ENCODE measurements at places on chromosomes 1 and 21.

DNA sequence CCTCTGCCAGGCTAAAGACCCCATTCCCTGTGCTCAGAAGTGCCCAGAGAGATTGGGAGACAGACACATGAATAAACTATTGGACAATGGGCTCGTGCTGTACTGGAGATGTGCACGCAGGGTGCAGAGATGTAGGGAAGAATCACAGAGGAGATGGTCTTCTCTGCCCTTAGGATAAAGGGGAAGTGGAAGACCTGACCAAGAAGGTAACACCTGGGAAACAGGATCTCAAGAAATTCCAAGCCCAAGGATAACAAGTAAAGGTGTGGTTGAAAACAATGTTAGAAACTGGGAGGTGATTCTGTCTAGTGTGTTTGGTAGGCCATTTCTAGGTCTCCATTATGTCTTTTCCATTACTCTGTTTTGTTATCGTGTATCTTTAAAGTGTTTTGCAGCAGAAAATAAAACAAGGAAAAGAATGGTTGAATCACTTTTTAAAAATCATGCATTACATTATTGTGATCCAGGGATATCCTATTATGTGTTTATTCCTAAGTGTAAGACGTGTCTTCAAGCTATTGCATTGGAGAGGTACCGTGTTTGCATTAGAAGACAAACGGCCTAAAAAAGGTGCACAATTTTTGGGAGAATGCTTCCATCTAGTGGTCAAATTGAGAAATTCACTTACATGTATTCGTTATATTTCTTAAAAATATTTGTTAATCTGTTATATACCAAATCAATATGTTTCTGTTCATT, 40.8 kb upstream of the KCTD3 start:
- DNase-seq: no peak

- no peak for DNase-seq
Measured at GRCh38 chr1:169885207-169885606, 8.5 kb downstream of the SCYL3 start.

DNA sequence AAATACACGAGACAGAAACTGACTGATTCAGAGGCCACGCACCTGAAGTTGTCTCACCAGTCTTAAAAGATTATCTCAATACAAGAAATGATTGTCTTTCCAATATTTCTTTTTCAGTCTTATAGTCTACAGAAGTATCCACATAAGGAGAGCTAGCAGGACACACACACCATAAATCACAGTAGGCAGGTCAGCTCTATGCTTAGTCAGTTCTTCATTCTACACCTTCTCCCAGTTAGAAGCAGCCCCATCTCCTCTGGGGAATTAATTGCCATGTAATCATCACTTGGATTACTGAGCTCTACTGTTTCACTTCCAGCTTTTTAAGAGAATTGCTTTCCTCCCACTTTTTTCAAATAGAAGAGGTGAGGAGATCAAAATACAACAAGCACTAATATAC, 59.6 kb downstream of the SMYD3 start:
- DNase-seq: no peak

GRCh38 chr1:18414321-18414720, 66.4 kb upstream of the KLHDC7A start:
- DNase-seq: no peak

GRCh38 chr1:45802343-45803298, 791 bp upstream of the MAST2 start:
- DNase-seq: peak; percentile 55

DNA sequence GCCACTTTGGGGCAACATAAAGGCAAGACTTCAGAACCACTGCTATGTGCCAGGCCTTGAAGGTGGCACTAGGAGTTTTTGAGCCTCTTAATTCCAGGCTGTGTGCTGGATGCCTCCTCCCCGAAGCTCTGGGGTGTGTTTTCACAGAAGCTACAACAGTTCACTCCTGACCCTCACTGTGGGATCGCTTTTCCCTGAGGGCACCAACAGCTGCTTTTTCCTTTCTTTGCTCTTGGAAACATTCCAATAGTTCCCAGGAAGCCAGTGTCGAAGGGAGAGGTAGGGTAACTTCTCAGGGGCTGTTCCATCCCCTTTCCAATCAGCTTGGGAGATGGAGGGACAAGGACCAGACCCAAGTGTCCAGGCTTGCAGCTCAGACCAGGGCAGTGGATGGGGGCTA, 153.4 kb downstream of the C1orf94 start:
- no peak for DNase-seq

DNA sequence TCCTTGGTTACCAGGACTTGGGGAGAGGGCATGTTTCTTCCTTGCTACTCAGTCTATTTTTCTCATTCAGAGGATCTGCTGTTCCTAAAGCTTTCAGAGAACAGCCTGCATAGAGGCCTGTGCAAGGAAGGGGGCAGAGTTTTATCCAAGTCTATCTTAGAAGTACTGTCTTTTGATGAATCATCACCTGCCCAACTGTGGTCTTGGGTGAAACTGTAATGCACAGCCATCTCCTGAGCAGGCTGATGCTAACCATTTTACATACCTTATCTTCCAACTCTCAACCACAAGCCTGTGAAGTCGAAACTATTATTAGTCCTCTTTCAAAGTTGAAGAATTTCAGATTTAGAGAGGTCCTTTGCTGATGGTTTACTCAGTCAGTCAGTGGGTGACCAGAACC, 368.0 kb downstream of the HHAT start:
- no peak for DNase-seq

DNA sequence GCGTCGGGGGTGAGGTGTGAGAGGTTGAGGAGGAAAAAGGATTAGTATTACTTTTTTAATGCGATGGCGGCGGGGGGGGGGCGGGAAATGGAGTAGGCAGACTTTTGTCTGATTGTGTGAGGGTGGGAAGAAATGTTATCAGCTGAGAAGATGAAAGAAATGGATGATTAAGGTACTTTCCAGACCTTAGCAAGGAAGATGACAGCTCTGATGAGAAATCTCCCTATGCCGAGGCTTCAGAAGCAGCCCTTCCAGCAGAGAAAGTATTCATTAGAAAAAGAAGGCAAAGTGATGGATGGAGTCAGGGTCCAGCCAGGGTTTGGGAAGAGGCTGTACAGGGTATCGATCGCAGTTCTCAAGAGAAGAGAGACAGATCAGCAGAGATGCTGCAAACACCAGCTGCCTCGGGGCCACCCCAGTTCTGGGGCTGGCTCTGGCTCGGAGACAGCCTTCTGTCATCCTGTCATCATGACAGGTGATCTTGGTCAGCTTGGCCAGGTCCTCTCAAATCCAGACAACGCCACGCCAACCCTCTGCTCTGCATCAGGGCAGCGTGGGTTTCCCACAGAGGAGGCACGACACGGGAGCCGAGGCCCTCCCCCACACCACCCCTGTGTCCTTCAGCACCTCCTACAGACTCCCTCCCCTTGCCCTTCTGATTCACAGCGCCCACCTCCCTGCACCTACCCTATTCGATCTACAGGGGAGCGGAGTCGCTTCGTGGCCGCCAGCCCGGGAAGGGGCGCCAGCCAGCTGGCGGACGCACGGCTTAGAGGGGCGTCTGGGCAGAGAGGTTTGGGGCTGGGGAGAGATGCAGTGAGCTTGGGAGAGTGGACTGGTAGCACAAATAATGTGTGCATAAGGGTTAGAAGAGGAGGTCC, 674 bp upstream of the ATXN7L2 start:
- no peak for DNase-seq

- no peak for DNase-seq
Measured at GRCh38 chr1:54678776-54679643, 36.7 kb upstream of the TTC4 start.

DNA sequence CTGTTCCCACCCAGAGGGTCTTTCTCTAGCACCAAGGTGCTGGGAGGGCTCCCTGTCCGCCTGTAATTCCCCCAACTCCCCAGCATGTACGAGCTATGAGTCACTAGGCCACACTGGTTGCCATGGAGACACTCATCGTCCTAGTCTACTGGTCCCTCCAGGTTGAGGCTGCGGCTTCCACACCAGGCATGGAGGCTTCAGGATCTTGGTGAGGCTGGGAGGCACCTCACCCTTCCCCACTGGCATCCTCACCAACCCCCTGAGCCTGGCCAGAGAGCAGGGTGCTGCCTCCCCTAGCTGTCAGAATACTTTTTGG, 75.6 kb upstream of the KAZN start:
- no peak for DNase-seq

GRCh38 chr1:3055051-3055450, 14.0 kb upstream of the PRDM16 start:
- peak; percentile 30 for DNase-seq

All from ecto neural progenitor cell (in vitro differentiated cells).